Effector CD4-positive, alpha-beta T cell (primary cell): ENCODE measurements at places on chromosomes 5 and 9.

- no peak for DNase-seq
These were observed 72.9 kb downstream of the TARS1 start for GRCh38 chr5:33513462-33514185.

DNA sequence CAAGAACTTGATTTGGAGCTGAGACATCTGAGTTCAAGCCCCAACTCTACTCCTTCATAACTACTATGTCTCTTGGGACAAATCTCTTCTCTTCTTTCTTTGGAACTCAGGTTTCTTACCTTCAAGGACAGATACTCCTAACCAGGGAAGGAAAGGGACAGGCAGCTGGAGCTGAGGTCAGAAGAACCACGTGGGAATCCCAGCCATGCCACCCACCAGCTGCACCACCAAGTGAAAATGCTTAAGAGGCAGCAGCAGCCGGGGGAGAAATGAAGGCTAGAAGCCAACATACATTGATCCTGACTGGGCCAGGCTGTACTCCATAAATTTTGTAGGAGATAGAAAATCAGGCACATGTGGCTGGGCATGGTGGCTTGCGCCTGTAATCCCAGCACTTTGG is 9.6 kb upstream of the OR5C1 start:
- DNase-seq, result no peak

GRCh38 chr5:163993126-163993525 is 487.7 kb downstream of the MAT2B start:
- no peak for DNase-seq

DNA sequence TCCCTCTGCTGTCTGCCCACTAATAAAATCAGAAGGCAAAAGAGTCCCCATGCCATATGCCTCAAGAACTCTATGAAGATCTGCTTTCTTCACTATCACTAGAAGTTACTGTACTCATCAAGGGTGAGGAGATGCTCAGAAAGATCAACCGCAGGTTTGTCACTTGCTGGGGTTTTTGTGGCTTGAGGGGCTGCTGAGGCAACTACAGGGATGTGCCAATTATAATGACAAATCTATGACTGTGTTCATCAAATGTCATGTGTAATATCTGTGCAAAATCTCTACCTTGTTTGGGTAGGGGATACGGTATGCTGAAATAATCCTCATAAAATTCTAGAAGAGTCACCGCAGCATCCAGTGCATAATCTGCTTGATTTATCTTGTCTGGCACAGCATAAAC is 13.0 kb downstream of the ERAP1 start:
- peak; percentile 15 for DNase-seq

- DNase-seq, result no peak
These were observed 790 bp downstream of the PTAR1 start for GRCh38 chr9:69759021-69759420.

DNA sequence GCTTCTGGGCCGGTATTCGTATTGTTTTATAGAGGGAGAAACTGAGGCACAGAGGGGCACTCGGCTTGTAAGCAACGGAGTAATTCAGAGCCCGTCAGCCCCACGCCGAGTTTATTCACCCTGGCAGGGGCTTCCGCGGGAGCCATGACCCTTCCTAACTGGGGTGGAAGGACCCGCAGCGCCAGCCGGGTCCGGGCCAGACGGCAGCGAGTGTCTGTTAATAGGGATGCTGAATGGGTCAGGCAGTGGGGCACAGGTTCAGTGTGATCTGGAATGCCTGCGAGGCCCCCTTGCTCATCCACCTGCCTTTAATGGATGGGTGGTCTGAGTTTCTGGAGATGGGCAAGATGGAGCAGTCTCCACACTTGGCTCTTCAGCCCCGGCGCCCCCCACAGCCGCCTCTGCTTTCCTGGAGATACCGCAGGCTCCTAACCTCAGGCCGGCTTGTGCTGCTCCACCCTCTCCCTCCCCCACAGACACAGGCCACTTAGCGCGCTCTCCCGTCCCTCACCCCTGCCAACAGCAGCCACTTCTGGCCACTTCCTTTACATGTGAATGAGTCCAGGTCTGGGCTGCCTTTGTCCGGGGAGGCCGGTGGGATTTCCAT is 147.1 kb downstream of the ERCC6L2 start:
- DNase-seq, result no peak

- no peak for DNase-seq
These were observed 404.7 kb upstream of the TRPC7 start for GRCh38 chr5:136769900-136770684.

DNA sequence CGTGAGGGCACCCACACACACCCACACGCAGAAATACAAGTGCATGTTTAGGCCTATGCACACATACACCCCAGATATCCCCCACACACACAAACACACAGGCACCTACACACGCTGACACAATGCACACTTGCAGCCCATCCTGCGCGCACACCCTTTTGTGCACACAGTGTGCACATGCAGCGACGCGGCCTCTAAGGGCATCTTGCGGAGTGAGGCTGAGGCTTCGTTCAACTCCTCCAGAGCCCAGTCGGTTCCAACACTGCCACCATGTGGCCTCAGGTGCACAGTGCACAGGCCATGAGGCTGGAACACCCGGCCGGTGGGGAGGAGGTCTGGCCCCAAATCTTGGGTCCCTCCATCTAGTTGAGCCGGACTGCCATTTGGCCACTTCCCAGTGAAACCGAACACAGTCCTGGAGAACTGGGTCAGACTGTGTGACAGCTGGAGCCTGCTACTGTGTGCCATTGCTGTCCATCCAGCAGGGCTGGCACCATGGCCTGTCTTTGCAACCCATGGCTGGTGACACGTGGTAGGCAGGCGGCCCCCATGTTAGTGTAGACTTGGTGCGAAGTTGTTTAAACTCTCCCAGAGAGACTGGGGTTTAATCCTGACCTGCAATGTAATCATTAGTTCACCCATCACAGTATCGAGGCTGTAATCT is 97.7 kb upstream of the MVB12B start:
- peak; percentile 42 for DNase-seq

DNA sequence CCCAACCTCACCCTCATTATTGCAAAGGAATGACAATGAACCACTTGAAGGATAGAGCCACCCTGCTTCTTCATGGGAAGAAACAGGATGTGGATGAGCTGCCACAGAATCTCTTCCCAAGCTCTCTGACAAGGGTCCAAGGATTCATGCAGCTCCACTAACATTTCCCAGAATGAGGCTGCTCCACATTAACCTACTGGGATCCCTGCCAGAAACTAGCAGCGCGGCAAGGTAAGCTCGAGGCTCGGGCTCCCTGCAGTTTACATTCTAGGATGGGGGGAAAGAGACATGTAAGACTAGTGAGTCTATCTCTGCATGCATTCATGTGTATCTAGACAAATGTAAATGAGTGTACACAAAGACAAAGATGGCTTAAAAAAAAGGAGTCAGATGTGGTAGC is 12.1 kb downstream of the DCAF12 start:
- no peak for DNase-seq

DNA sequence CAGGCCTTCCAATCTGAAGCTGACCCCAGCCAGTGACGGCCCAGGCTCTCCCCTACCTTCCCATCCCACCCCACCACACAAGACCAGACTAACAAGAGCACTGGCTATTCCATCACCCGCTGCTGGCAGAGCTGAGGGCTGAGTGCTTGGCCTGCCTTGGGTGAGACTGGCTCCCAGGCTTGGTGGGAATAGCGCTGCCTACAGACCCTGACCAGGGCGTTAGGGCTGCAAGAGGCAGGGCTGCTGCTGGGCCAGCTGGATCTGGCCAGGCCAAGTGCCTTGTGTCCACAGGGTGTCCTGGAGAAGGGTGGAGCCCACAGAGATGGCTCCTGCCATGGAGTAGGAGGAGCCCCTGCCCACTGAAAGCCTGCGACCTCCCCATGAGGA is 31.6 kb upstream of the ANGPTL2 start:
- DNase-seq, result no peak

- DNase-seq, result no peak
These were observed 79.1 kb downstream of the MRPL36 start for GRCh38 chr5:1720396-1721110.

- DNase-seq, result no peak
These were observed 323.8 kb downstream of the PRELID2 start for GRCh38 chr5:145511351-145511750.

DNA sequence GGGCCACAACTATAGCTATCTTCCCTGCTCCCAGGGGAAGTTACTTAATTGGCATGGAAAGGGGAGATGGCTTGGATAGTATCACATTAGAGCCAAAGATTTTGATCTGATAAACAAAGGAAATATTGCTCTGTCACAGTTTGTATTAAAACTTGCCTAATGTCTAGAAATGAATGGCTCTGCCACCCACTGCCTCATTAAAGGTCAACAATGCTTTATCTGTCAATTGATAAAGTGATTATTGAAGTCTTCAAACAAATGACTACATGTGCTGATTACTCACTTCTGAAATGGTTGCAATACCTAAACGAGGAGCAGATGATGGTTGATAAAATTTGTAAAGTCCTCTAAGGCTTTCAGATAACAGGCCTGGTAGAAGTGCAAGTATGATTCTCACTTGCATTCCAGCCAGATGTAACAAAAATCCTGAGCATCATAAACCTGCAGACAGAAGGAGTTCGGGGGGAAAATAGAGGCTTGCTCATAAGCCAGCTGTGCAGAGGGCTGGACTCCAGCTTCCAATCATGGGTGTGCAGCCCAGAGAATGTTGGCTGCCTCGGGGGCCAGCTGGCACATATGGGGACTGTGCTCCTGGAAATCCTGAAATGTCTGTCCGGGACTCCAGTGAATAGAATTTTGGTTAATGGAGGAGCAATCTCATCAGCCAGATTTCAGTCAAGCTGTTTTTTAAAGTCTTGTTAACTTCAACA is 200.5 kb upstream of the SLC27A6 start:
- DNase-seq, result no peak

GRCh38 chr9:82588301-82589180 is 474.4 kb downstream of the RASEF start:
- DNase-seq, result no peak

DNA sequence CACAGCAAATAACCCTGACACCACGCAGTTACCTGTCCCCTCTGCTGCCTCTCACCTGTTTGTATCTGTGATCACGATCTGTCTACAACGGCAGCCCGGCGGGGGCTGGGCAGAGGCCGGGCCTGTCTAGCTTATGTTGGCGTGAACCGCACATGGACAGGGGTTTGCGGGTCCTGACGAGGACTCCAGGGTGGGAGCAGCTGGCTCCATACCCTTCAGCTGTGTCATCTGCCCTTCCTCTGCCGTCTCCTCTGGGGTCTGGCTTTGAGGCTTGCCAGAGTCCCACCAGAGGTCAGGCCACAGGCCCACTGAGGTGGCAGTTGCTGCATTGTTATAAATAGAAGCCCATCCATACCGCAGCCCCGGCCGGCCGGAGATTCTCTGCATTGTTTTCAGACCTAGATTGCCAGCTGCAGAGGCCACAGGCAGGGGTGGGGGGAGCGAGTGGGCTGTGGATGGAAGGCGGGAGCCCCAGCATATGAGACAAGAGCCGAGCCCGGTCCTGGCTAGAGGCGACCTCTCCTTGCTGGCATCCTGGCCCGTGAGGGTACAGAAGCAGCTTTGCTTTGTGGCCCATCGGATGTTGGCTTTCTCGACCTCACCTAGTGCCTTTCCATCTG is 37.8 kb downstream of the FAM78A start:
- no peak for DNase-seq

GRCh38 chr5:139058121-139058520 is 140.0 kb downstream of the SIL1 start:
- no peak for DNase-seq

- DNase-seq, result no peak
These were observed 87.7 kb upstream of the ASS1 start for GRCh38 chr9:130356877-130357584.

DNA sequence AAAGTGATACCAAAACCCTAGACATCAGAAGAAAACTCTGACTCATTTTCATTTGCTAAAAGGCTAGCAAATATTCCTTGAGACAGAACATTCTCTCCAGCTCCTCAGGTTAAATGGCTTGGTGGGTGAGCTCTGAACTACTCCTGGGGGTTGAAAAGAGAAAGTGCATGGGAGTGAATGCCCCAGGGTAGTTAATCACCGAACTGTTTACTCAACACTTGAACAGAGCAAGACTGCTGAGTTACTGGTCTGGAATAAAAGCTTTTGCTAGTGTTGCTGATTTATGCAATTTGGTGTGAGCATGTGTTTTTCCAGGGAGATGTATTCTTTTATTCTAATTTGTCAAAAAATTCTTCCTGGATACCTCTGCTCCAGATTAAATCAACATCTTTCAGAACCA is 88.3 kb upstream of the PRDM9 start:
- no peak for DNase-seq

- no peak for DNase-seq
These were observed 44.7 kb downstream of the CDC14B start for GRCh38 chr9:96574931-96575351.

GRCh38 chr5:108251350-108251749 is 130.5 kb downstream of the FBXL17 start:
- DNase-seq, result no peak

- DNase-seq, result no peak
These were observed 123.8 kb upstream of the DMRT1 start for GRCh38 chr9:717722-718121.

- no peak for DNase-seq
These were observed 14.3 kb upstream of the ANXA1 start for GRCh38 chr9:73137286-73137899.

- DNase-seq, result no peak
These were observed 239.6 kb upstream of the TAS2R1 start for GRCh38 chr5:9869616-9870288.

- no peak for DNase-seq
These were observed 138.0 kb downstream of the GDNF start for GRCh38 chr5:37701868-37702267.

- DNase-seq, result no peak
These were observed 55.9 kb upstream of the IL6ST start for GRCh38 chr5:56050551-56051255.

- DNase-seq, result no peak
These were observed 314.1 kb upstream of the PTGER4 start for GRCh38 chr5:40365342-40366330.

DNA sequence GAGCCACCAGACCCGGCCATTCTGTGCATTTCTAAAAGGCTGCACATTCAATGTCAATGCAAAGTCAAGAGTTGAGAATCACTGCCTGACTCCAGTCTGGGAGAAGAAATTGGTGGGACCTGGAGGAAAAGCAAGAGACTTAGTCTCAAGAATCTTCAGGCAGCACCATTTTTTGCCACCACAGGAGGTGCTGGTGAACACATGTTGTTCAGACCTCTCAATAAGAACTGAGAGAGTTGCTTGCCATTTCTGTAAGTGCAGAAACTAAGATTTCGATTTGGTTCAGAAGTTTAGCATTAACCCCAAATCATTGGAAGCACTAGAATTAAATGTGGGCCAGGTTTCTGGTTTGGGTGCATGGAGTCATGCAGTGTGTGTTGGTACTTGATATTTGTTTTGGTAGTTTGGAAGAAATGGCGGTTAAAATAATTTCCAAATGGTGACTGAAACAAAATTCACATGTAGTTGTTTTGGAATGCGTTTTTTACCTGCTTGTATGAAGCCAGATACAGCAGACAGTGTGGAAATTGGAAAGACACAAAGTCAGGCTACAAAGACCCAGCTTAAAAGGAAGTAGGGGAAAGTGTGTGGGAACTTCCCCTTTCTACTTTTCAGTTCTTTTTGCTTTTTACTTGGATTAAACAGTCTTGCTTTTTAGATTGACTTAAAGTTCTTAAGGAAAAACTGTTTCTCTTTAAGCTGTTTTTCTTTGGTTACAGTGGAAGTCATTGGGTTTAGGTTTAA is 20.4 kb downstream of the PDE8B start:
- no peak for DNase-seq

GRCh38 chr9:118177241-118177640 is 473.0 kb downstream of the TLR4 start:
- no peak for DNase-seq
